Endodermal cell (in vitro differentiated cells): ENCODE measurements at places on chromosomes 7 and 10. TPM values are rescaled to one million over a fixed set of nuclear protein-coding genes. Genes with fewer than 3 reads are reported as not detected.
A peak's percentile ranks its signal among the peaks of the same experiment; 100 is the strongest.

- no peaks in the 10 kb centered on the region for H3K36me3 ChIP-seq
- H3K4me1 ChIP-seq, result peaks cover 3% of the 10 kb centered on the region
- no peaks in the 10 kb centered on the region for H3K27me3 ChIP-seq
- DNase-seq, result no peak
Observed at GRCh38 chr7:105218939-105219770, 169.6 kb downstream of the SRPK2 start.

GRCh38 chr7:92276460-92276864 is 30.7 kb downstream of the ANKIB1 start:
- no peak for DNase-seq
- H3K27me3 ChIP-seq, result no peaks in the 10 kb centered on the region
- H3K4me3 ChIP-seq, result no peak overlapping the region
- H3K36me3 ChIP-seq, result no peaks in the 10 kb centered on the region
- peaks cover 16% of the 10 kb centered on the region for H3K4me1 ChIP-seq

- H3K4me1 ChIP-seq, result peaks cover 12% of the 10 kb centered on the region
- peaks cover 11% of the 10 kb centered on the region for H3K36me3 ChIP-seq
- peak within 1 kb of the TSS; percentile 92 for H3K4me3 ChIP-seq
Observed at GRCh38 chr10:121598263-121599249, at the start of gene FGFR2. Gene FGFR2 (minus strand): TSS chr10:121598444. CDS start chr10:121593817, 4,627 bp downstream.

- H3K27ac ChIP-seq, result no peak overlapping the region
- no peak overlapping the region for H3K4me3 ChIP-seq
- H3K27me3 ChIP-seq, result no peaks in the 10 kb centered on the region
- DNase-seq, result no peak
- H3K4me1 ChIP-seq, result peaks cover 9% of the 10 kb centered on the region
Observed at GRCh38 chr7:37107047-37107750, 341.5 kb downstream of the ELMO1 start.

- H3K4me1 ChIP-seq, result no peaks in the 10 kb centered on the region
- H3K27me3 ChIP-seq, result no peaks in the 10 kb centered on the region
- no peak overlapping the region for H3K27ac ChIP-seq
- no peaks in the 10 kb centered on the region for H3K36me3 ChIP-seq
Observed at GRCh38 chr10:23877791-23878320, 331.1 kb upstream of the KIAA1217 start.

Gene CREB5
- 1.8 and 2.6 TPM in 2 replicates for total RNA-seq

GRCh38 chr7:130954918-130955564 is 221.0 kb upstream of the KLF14 start:
- no peaks in the 10 kb centered on the region for H3K36me3 ChIP-seq
- H3K27me3 ChIP-seq, result no peaks in the 10 kb centered on the region
- H3K4me3 ChIP-seq, result no peak overlapping the region
- no peaks in the 10 kb centered on the region for H3K4me1 ChIP-seq
- DNase-seq, result no peak
- H3K27ac ChIP-seq, result no peak overlapping the region

GRCh38 chr10:63812501-63812900 is 291.3 kb downstream of the REEP3 start:
- no peaks in the 10 kb centered on the region for H3K36me3 ChIP-seq
- no peak overlapping the region for H3K27ac ChIP-seq
- no peak for DNase-seq
- no peaks in the 10 kb centered on the region for H3K27me3 ChIP-seq
- H3K4me3 ChIP-seq, result no peak overlapping the region

- no peaks in the 10 kb centered on the region for H3K4me1 ChIP-seq
- H3K4me3 ChIP-seq, result no peak overlapping the region
- no peak for DNase-seq
- H3K27me3 ChIP-seq, result no peaks in the 10 kb centered on the region
- no peak overlapping the region for H3K27ac ChIP-seq
- peaks cover 14% of the 10 kb centered on the region for H3K36me3 ChIP-seq
Observed at GRCh38 chr7:135653340-135654080, 8.8 kb upstream of the STMP1 start.
